ENCODE measurements at places on chromosomes 7 and 10.

GRCh38 chr7:90311175-90311574, 9.9 kb downstream of the FAM237B start:
- DNase-seq = no peak

DNA sequence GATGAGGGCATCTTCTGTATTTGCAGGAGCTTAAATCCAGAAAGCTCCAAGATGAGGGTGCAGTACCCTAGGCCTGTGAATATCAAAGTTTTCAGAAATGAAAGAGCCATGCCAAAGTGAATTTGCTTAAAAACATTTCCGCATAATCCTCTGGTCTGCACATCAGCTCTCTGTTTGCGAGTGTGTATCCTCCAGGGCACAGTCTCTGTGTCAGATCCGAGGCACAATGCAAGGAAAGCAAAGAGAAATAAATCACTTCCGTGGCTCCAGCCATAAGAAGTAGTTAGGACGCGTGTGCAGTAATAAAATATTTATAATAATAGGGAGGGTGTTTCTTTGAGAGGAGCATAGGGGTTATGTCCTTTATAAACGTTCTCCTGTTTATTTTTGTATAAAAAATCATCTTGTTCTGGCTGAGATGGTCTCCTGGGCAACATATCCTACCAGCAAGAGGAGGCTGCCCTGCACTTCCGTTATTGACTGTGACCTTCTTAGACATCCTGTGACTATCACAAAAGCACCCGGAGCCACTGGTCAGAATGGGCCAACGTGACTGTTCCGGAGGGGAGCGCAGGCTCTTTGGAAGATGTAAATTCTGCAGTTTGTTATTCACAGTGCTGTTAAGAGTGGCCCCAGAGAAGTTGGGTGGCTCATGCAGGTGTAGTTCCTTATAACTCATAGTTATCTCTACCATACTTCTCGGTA, 667.6 kb upstream of the FOXK1 start:
- DNase-seq = no peak

DNA sequence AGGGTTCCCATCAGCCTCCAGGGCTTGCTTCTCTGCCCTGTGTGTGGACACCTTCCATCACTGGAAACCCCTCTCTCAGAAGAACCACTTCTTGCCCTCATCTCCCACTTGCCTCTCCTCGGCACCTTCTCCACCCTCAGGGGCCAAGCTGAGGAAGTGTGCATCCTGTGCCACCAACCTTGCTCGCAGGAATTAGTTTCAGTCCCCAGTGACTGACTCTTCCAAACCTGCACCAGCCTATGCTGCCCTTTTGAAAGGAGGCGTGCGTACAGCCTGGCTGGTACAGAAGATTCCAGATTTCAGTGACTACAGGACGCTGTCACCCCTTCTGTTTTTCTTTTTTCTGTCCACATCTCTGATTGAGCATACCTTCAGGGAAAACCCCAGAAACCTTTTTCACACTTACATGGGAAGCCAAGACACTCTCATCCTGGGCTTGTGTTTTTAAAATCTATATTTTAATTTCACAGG, 67.1 kb downstream of the IKZF1 start:
- DNase-seq = no peak

DNA sequence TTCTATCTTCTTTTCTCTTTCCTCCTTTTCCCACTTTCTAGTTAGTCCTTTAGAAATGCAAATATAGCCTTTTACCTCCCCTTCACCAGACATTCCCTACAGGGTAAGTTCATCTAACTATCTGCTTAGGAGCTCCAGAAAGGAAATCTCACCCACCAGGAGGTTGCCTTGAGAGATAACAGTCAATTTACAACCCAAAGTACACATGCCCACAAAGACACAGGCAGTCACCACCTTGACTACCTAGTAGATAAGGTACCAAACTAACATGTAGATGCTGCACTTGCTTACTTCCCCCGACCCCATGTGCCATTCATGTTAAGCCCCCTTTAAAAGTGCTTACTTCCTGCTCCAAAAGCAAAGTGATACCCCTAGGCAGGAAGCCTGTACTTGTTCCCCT, 12.8 kb upstream of the CREB3L2 start:
- DNase-seq = no peak

DNA sequence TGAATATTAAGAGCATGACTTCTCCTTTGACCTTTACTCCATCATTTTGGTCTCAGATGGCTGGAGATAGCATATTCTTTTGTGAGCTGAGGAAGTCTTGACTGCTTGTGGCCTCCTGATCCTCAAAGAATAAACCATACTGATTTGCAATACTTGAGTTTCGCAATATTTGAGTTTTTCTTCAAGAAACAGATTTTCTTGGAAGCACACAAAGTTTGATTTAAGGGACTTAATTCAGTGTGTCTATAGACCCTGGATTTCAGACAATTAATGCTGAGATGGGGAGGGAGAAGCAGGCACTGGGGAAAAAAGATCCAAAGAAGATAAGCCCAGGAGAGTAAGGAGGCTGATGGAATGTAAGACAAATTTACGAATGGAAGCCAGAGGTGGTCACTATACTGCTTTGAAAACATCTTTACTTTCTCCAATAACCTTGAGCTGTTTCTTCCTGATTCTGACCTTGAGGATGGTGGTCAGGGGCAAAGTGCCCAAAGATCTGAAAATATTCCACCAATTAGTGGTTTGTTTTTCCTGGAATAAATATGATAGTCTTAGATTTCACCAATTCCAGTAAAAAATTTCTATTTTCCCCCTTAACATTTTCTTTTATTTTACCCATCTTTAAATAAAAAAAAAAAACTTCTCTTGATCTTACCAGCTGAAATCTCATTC, 7.5 kb downstream of the EPDR1 start:
- no peak for DNase-seq

- DNase-seq = no peak
Observed at GRCh38 chr10:44516891-44517290, 132.0 kb upstream of the CXCL12 start.

DNA sequence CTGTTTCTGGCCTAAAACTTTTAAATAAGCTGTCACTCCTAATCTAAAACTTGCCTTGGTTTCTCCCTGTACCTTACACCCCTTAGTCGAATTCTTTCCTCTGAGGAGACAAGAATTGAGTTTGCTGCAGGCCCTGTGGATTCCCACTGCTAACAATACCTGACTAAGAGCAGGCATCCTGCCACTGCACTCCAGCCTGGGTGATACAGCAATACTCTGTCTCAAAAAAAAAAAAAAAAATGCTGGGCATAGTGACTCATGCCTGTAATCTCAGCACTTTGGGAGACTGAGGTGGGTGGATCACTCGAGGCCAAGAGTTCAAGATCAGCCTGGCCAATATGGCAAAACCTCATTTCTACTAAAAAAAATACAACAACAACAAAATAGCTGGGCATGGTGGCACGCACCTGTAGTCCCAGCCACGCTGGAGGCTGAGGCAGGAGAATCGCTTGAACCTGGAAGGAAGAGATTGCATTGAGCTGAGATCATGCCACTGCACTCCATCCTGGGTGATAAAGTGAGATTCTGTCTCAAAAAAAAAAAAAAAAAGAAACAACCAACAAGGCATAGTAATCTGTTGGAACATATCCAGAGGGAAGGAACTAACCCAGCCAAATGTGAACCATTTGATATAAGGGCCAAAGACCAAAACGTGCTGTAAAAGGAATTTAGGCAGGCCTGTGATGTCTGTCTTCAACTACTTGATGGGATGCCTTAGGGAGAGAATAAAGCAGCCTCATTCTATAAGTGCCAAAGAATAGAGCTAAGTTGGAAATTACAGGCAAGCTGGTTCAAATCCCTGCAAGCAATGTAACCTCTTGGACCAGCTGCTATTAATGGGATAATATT, 732.7 kb upstream of the AUTS2 start:
- no peak for DNase-seq

GRCh38 chr10:98694883-98695282, 248.1 kb upstream of the HPS1 start:
- no peak for DNase-seq

- DNase-seq = no peak
Observed at GRCh38 chr7:110987127-110987693, 103.7 kb upstream of the LRRN3 start.

GRCh38 chr7:100840470-100841100, 11.9 kb upstream of the SLC12A9 start:
- no peak for DNase-seq

DNA sequence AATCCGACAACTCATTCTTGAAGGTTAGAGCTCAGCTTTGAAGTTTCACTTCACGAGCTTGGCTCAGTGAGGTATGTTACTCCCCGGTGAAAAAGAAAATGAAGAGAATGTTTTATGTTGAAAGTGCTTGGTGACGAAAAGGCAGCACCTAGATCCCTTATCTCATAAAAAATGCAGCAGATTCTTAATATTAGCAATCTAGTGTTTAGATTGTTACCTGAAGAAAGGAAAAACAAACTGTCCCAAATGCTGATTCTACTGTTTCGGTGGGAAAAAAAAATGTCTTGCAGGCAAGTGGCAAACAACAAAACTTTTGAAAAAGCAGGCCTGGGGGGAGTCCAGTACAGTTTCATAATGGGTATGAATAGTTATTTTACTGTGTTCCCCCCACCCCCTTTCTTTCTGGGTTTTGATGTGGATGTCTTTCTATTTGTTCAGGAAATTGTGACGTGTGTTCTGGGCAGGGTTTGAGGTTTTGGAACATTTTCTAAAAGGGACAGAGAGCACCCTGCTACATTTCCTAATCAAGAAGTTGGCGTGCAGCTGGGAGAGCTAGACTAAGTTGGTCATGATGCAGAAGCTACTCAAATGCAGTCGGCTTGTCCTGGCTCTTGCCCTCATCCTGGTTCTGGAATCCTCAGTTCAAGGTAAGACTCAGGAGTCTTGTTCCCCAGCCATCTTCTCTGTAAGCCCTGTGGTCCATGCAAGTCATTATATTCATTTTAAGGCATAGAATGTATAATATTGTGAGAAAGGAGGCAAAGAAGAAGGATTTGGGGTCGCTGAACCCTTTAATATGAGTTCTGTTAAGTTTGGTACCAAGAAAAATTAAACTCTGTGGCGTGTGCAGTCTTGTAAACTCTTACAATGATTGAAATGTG, at the start of gene SRGN:
Gene SRGN, plus strand, starts transcription at position 514 of the 881 bp plus-strand sequence. Its CDS starts 55 bp downstream, at position 569.
- DNase-seq = peak; percentile 55

- DNase-seq = no peak
Observed at GRCh38 chr7:151862606-151863381, 14.1 kb downstream of the PRKAG2 start.

GRCh38 chr10:128035557-128035973, 90.7 kb downstream of the MKI67 start:
- peak; percentile 64 for DNase-seq

GRCh38 chr7:49333180-49333881, 409.0 kb downstream of the CDC14C start:
- DNase-seq = no peak

DNA sequence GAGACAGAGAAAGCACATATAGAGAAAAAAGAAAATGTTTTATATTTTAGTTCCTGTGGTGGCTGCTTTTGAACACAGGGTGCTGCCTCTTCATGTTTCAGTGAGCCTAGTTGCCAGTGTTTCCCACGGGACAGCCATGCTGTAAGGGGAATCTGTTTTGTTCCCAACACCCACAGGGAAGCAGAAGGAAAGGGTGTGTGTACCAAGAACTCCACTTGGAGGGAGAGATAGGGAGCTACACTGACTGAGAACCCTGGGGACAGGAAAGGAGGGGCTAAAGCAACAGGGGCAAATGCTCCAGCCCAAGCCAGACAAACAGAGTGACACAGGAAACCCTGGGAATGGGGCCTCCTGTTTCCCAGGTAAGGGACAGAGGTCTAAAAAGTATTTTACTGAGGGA, 40.2 kb downstream of the FRMPD2 start:
- no peak for DNase-seq

DNA sequence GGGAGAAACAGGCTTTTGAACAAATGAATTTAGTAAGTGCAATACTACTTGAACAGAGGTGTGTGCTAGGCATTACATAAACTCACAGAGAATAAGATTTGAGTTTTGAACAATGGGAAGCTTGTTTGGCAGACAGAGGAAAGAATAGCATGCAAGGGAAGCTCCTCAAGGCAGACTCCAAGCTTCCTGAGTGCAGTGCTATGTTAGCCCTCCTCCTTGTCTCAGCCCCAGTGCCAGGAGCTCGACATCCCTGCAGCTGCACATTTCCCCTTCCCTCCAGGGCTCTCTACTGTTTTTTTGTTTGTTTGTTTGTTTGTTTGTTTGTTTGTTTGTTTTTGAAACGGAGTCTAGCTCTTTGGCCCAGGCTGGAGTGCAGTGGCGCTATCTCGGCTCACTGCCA, 237.5 kb downstream of the IPMK start:
- DNase-seq = no peak

DNA sequence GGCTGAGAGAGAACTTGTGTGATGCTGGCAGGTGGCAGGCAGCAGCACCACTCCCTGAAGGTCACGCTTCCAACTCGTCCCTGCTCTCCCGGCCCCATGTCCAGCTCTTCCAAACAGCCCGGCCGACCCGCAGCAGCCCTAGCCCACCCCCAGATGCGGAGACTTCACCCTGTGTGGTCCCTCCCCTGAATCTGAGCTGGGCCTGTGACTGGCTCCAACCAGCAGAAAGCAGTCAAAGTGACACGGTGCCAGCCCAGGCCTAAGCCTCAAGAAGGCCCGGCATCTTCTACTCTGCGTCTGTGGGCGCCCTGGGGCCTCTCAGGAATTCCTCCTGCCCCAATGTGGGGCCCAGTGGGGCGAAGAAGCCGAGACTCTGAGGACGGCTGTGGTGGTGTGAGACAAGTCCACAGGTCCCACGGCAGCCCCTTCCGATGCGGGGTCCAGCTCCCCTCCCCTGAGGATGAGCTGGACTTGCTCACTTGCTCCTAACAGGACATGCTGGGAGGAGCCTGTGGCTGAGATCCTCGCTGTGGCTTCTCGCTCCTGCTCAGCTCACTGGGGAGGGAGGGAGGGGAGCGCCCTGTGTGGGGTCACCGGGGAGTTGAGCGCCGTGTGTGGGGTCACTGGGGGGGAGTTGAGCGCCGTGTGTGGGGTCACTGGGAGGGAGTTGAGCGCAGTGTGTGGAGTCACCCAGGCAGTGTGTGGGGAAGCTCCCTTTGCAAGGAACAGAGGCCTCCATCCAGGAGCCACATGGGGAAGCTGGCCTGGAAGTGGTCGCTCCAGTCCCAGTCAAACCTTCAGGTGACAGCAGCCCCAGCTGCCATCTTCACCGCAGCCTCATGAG, 9.5 kb downstream of the STK32C start:
- no peak for DNase-seq

DNA sequence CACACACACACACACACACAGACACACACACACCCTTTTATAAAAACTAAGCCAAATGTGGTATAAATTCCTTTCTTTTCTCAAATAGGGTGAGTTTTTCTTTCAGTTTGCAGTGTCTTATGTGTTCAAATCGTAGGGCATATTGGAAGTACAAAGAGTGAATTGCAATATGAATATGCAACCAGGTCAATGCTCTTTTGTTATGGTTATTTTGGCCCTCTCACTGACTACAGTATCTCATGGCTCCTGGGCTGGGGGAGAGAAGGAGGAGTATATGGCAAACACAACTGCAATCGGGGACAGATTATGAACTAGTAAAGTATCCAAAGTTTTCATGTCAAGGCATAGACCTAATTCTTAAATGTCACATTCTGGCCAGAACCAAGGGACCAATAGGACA, 301.9 kb downstream of the PLXDC2 start:
- no peak for DNase-seq

DNA sequence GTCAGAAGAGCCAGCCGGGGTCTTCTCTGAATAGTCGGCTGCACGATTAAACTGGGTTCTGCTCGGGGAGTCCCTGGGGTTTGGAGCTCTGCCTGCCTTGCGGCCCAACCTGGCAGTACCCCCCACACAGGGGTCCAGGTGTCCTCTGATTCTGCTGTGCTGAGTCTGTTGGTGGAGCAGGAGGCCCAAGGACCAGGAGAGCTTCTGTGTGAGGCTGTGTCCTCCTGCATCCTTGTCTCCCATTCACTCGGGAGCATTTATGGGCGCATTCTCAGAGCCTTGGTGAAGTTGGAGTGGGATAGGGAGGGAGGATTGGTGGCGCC, 14.2 kb downstream of the INPP5A start:
- no peak for DNase-seq
